Right hindlimb (tissue), 1 donor: ENCODE measurements at places on chromosomes 11 and 22.

DNA sequence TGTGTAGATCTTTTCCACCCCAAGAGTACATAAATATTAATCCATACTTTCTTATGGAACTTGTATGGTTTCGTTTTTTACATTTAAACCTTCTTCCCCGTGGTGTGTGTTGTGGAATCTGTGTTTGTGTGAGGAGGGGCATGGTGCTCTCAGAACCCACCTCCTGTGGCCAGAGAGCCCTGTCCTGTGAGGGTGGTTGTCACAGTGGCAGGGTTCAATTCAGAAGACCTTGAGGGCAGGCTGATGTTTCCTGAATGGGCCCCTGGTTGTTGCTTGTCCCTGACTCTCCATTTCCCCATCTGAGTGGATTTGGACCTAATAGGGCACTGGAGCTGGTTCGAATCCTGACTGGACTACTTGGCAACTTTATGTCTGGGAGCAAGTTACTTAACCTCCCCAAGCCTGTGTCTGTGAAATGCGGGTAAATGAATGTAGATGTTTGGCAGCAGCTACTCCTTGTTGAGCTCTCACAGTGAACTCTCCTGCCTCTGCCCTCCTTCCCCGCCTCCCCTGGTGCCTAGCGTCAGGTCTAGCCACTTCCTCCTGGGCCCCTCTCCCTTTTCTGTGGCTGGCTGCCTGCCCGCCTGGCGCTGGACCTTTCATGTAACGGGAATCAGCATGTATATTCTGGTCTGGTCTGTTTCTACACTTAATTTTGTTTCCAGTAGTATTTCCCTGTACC is 7.3 kb downstream of the NEAT1 start:
- DNase-seq = peak; percentile 86

DNA sequence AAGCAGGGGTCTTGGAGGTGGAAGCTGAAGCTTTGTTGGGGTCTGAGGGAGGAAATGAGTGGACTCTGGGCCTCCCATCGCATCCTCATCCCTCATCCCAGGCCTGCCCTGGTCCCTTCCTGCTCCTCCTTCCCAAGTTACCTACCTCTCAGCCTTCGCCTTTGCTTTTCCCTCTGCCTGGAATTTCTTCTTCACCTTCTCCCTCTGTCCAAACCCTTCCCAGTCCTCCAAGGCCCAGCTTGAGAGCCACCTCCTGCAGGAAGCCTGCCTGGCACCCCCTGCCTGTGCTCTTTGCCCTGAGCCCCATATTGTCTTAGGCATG is 2.1 kb upstream of the NUDT8 start:
- DNase-seq = no peak

DNA sequence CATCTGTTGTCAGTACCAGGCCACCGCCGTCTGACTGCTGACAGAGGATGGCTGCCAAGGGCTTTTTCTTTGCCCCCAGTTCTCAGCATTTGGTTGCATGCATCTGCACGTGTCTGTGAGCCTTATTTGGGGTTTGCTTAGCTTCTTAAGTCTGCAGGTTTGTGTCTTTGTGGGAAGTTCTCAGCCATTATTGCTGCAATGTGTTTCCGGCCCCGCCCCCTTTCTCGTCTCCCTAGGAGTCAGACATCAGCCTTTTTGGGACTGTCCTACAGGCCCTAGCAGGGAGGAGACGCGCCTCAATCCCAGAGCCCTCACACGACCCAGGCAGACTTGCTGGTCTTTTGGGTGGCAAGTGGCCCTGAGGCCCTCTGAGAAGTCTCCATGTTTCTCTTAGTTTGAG is 8.0 kb downstream of the MOB2 start:
- DNase-seq = no peak

GRCh38 chr11:48051217-48051830 is 71.0 kb downstream of the PTPRJ start:
- no peak for DNase-seq

GRCh38 chr11:117419482-117420142 is 92.0 kb downstream of the CEP164 start:
- DNase-seq = no peak

GRCh38 chr22:30806391-30806861 is 111.8 kb downstream of the OSBP2 start:
- no peak for DNase-seq
